ENCODE measurements at places on chromosomes 3 and 15.
A peak's percentile ranks its signal among the peaks of the same experiment; 100 is the strongest.

DNA sequence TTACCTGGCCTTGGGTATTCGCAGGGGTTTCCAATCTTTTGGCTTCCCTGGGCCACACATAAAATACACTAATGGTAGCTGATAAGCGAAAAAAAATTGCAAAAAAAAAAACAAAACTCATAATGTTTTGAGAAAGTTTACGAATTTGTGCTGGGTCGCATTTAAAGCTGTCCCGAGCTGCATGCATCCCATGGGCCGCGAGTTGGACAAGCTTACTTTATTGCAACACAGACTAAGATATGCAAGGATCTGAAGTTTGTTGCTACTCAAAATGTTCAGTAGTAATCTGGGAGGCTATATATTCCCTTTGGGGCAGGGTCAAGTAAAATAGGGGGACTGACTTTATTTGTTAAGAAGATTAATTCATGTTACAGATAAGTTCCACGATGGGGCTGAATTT lies 247.9 kb downstream of the CD47 start:
- no peak for DNase-seq

- DNase-seq: peak; percentile 25
These were observed 2.5 kb upstream of the OGG1 start for GRCh38 chr3:9747267-9747666.

DNA sequence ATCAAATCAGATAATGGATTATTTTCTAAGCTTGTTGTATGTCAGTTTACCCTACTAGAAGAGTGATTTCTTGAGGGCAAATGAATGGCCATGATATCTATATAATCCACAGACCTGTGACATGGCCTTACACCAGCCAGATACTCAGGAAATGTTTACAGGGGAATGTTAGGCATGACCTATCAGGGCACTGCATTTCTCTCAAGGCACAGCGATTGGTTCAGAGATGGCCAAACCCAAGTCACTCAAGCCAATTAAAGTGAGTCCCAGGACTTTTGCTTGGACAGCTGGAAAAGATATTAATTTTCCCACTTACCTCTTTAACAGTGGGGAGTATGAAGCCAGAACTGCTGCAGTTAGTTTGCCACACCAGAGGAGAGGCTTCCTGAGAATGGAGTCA lies 28.7 kb upstream of the GATA2 start:
- DNase-seq: no peak

- DNase-seq: no peak
These were observed 69.4 kb upstream of the GAP43 start for GRCh38 chr3:115553796-115554486.

GRCh38 chr3:62653796-62654195 lies 221.4 kb downstream of the CADPS start:
- DNase-seq: peak; percentile 22

GRCh38 chr3:21898316-21898715 lies 147.3 kb upstream of the ZNF385D start:
- DNase-seq: no peak

All from kidney tubule cell (primary cell).